ENCODE measurements at places on chromosomes 12 and 14.

DNA sequence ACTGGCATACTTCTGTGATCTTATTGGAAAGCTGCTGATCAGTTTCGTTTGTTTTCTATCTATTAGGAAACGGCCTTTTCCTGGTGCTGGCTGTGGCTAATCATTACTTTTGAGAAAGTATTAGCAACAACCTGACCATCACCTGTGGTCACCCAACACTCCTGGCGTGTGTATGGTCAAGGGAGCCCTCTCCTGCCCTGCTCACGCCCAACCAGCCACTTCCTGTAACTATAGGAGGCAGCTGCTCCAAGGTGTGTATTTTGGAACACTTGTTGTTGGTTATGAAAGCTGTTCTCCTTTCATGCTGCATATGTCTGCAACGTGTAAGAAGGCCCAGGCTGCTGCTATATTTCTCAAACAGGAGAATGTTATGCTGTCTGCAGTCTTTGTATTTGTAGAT, 1582.8 kb downstream of the AACS start:
- no peak for DNase-seq

- no peak for DNase-seq
These were observed 51.0 kb downstream of the TMEM121 start for GRCh38 chr14:105577314-105577861.

GRCh38 chr12:15995801-15996200, 84.7 kb downstream of the DERA start:
- no peak for DNase-seq

GRCh38 chr12:10247436-10248058, 34.9 kb downstream of the GABARAPL1 start:
- no peak for DNase-seq

DNA sequence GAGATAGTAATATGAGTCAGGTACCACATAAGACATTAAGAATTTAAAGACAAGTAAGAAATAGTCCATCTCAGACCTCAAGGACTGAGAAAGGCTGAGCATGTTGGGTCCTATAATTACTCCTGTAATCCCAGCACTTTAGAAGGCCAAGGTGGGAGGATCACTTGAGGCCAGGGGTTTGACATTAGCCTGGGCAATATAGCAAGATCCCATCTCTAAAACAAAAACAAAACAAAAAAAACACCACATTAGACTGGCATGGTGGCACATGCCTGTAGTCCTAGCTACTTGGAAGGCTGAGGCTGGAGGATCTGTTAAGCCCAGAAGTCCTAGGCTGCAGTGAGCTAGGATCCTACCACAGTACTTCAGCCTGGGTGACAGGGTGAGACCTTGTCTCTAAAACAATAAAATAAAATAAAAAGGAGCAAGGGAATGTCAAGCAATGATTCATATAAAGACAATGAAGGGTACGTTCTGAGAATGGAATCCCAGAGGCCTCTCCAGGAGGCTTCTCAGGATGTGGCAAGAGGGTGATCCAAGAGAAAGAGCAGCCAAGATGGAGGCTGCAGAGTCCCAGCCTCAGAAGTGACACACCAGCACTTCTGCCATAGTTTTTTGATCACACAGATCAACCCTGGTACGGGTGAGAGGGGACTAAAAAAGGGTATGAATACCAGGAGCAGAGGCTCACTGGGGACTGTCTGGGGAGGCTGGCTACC, 206.4 kb downstream of the CRADD start:
- DNase-seq, result no peak

- no peak for DNase-seq
These were observed 368.7 kb upstream of the GARIN6 start for GRCh38 chr12:99278899-99279298.

- no peak for DNase-seq
These were observed 1.3 kb upstream of the DYRK2 start for GRCh38 chr12:67647181-67647798.

- no peak for DNase-seq
These were observed 99.2 kb upstream of the AMN1 start for GRCh38 chr12:31828071-31828470.

DNA sequence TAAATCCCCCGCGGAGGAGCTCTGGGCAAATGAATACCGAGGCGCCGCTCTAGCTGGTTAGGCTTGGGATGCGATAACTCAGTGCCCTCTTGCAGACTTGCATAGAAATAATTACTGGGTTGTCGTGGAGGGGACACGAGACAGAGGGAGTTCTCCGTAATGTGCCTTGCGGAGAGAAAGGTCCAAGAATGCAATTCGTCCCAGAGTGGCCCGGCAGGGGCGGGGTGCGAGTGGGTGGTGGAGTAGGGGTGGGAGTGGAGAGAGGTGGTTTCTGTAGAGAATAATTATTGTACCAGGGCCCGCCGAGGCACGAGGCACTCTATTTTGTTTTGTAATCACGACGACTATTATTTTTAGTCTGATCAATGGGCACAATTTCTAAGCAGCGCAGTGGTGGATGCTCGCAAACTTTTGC, 2.5 kb upstream of the TBX5 start:
- no peak for DNase-seq

- peak; percentile 73 for DNase-seq
These were observed 30.8 kb upstream of the PNMA1 start for GRCh38 chr14:73744874-73745529.

DNA sequence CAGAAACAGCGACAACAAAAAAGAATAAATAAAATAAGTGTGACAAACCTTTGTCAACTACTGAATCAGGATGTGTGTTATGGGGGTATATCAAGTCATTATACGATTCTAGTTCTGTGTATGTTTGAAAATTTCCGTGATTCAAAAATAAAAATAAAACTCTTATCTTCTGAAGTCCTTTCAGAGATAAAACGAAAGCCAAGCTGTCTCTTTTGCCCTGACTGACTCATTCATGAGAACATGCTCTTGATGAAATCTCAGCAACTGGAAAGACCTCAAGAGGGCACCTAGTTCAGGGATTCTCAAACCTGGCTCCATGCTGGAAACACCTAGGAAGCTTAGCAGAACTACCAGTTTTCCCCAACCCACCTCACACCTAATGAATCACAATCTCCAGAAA, 9.2 kb downstream of the FOXN3 start:
- no peak for DNase-seq

GRCh38 chr12:31590642-31591379, at the start of gene DENND5B:
DENND5B (minus strand) TSS chr12:31591136; CDS start chr12:31590832, 304 bp downstream.
- DNase-seq, result peak; percentile 55

DNA sequence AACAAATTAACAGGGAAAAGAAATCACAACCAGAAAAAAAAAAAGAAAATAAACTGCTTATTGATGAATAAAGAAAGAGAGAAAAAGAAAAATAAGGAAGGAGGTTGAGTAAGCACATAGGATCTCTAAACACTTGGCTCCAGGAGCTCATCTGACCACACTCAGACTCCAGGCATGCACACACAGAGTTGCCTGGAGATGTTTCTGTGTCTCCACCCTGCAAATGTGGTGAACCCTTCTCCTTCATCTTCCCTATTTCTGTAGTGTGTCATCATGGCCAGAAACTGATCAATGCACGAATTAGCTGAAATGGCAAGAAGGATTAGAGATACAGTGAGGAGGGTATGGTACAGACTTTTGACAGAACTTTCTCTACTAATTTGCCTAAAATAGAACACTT, 20.2 kb downstream of the OR4N2 start:
- peak; percentile 0 for DNase-seq

DNA sequence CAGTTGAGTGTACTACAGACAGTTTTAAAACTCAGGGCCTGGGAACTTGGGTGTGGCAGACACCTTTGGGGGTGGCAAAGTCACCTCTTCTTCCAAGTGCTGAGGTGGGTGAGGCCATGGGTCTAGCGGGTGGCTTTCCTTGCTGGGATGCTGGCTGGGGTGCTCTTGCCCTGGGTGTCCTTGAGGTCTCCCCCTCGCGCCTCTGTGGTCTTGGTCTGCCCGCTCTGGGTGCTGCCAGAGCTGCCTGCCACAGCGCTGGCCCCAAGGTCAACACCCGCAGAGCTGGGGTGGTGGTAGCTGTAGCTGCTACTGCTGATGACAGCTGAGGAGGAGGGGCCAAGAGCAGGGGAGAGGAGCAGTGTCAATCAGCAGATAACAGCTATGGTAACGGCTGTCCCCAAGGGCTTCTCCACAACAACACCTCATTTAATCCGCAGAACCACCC, 6.8 kb downstream of the KRT74 start:
- no peak for DNase-seq

- no peak for DNase-seq
These were observed 42.4 kb downstream of the PDE3A start for GRCh38 chr12:20410734-20411133.

- no peak for DNase-seq
These were observed 1047.6 kb downstream of the AACS start for GRCh38 chr12:126112849-126113248.

DNA sequence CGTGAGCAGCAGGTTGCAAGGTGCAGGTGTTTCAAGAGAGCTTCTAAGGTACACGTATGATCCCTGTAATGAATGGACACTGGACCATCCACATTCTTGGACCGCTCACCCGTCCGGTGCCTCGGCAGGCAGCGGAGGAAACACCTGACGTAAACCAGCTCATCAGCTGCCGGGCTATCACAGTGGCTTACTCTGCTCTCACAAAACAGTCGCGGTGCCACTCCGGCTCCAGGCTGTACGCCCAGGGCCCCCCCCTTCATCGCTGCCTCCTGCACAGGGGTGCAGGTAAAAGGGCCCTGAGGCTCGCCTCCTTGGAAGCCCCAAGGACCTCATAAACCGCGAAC, 436 bp downstream of the VPS33A start:
- DNase-seq, result peak; percentile 41

DNA sequence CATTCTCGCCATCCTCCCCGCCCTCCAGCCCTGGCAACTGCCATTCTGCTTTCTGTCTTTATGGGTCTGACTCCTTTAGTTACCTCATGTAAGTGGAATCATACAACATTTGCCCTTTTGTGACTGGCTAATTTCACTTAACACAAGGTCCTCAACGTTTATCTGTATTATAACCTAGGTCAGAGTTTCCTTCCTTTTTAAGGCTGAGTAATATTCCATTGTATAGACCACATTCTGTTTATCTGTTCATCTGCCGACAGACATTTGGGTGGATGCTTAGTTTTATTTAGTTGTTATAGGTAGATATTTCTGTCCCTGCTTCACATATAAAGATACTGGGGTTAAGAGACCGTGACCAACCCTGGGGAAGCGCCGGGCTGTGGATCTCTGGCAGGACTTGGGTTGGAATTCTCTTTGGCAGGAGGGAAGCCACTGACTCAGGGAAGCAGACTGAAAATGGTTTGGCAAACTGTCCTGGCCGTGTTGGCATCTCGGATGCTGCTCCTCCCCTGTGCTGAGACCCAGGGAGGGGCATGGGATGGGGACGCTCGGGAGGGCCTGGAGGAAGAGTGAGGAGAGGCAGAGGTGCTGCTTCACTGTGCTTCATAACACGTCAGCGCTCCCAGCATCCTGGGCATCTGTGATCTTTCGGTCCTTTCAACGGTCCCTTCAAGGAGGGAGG, 38.9 kb downstream of the TEAD4 start:
- DNase-seq, result no peak
